ENCODE measurements at places on chromosomes 6 and 20.

DNA sequence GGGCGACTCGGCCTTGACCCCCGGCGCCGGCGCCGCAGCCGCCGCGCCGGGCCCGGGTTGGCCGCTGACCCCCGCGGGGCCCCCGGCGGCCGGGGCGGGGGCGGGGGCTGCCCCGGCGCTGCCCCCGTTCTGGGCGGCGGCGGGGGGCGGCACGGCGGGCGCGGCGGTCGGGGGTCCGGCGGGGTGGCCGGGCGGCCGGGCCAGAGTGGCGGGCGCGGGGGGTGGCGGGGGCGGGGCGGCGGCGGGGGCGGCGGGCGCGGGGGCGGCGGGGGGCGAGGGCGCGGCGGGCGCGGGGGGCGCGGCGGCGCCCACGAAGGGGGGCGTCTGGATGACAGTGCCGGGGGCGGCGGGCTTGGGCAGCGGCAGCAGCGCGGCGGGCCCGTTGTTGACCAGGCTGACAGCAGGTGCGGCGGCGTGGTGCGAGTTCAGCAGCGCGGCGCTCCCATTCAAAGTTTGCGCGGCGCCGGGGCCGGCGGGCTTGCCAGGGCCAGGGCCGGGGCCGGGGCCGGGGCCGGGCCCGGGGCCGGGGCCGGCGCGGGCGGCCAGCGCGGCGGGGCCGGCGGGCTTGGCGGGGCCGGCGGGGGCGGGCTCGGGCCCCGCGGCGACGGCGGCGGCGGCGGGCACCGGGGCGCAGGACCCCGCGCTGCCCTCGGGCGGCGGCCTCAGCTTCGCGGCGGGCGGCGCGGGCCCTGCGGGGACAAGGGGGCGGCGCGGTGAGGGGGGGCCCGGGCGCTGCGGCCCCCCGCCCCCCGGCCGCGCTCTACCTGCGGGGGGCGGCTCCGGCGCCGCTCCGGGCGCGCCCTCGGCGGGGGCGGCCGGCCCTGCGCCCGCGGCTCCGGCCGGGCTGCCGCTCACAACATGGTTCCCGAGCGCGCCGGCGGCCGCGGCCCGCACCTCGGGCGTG, 659 bp downstream of the TAF4 start:
- DNase-seq: no peak

GRCh38 chr20:56829788-56830385, 200.8 kb downstream of the TFAP2C start:
- no peak for DNase-seq

- no peak for DNase-seq
Measured at GRCh38 chr6:126764671-126765070, 353.8 kb upstream of the RSPO3 start.

GRCh38 chr20:33803921-33804337, 7.2 kb upstream of the CHMP4B start:
- DNase-seq: no peak

DNA sequence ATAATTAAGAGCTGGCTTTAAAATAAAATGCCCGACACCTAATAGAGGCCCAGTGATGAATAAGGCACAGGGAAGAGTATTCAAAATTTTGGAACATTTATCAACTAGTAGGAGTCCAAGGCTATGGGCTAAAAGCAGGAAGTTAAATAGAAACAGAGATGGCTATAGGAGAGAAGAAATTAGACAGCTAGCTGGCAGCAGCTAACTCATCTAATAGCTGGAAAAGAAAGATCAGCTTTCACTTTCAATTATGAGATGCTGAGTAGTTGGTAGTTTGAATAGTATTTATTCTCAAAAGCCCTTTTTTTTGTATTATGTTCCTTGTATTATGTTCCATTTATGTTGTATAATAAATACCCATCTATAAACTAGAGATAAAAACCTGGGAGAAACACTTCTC, 215.7 kb downstream of the SLC35F1 start:
- DNase-seq: no peak

All from progenitor cell of endocrine pancreas (in vitro differentiated cells).